ENCODE measurements at places on chromosomes 1 and 21. TPM values are rescaled to one million over a fixed set of nuclear protein-coding genes. Genes with fewer than 3 reads are reported as not detected.

The ASCL5 gene
- total RNA-seq, result not detected

The B3GALNT2 gene
- total RNA-seq, result 21.1 TPM

DNA sequence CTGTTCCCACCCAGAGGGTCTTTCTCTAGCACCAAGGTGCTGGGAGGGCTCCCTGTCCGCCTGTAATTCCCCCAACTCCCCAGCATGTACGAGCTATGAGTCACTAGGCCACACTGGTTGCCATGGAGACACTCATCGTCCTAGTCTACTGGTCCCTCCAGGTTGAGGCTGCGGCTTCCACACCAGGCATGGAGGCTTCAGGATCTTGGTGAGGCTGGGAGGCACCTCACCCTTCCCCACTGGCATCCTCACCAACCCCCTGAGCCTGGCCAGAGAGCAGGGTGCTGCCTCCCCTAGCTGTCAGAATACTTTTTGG lies 75.6 kb upstream of the KAZN start:
- no peak for DNase-seq

GRCh38 chr1:202029171-202029665 lies 18.8 kb downstream of the ELF3 start:
- no peak for DNase-seq

Measured in cardiac septum (tissue), 1 donor.